LHCN-M2 (cell line): ENCODE measurements at places on chromosomes 2 and 18. TPM values are rescaled to one million over a fixed set of nuclear protein-coding genes. Genes with fewer than 3 reads are reported as not detected.

- DNase-seq = peak; percentile 44
These were observed 18.6 kb upstream of the PEX13 start for GRCh38 chr2:60998628-60999545.

GRCh38 chr2:33186937-33187336 lies 240.2 kb downstream of the LTBP1 start:
- no peak for DNase-seq

- no peak for DNase-seq
These were observed 66.2 kb downstream of the APOB start for GRCh38 chr2:20977520-20978180.

DNA sequence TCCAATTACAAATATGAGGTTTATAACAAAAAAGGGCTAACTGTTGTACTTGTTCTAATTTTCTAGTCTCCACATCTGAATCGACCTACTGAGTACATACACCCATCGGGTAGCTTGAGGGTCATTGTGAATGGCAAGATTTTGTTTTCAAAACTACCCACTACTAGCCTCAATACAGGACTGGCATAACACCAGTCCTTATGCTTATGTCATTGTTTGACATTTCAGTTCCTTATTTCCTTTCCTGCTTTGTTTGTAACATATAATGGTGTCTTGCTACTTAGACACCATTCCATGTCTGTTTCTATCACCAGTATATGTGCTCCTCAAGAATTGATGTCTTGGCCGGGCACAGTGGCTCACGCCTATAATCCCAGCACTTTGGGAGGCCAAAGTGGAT lies 86.0 kb downstream of the EPHA4 start:
- DNase-seq = no peak

Gene ANKRD62
- total RNA-seq = not detected in 2 replicates

Gene CCDC148
- 0.26 and 0.29 TPM in 2 replicates for total RNA-seq

GRCh38 chr2:158290225-158290624 lies 166.3 kb downstream of the CCDC148 start:
- no peak for DNase-seq

Gene ASPRV1
- 0.34 TPM in 1 of 2 replicates, not detected in the other for total RNA-seq

DNA sequence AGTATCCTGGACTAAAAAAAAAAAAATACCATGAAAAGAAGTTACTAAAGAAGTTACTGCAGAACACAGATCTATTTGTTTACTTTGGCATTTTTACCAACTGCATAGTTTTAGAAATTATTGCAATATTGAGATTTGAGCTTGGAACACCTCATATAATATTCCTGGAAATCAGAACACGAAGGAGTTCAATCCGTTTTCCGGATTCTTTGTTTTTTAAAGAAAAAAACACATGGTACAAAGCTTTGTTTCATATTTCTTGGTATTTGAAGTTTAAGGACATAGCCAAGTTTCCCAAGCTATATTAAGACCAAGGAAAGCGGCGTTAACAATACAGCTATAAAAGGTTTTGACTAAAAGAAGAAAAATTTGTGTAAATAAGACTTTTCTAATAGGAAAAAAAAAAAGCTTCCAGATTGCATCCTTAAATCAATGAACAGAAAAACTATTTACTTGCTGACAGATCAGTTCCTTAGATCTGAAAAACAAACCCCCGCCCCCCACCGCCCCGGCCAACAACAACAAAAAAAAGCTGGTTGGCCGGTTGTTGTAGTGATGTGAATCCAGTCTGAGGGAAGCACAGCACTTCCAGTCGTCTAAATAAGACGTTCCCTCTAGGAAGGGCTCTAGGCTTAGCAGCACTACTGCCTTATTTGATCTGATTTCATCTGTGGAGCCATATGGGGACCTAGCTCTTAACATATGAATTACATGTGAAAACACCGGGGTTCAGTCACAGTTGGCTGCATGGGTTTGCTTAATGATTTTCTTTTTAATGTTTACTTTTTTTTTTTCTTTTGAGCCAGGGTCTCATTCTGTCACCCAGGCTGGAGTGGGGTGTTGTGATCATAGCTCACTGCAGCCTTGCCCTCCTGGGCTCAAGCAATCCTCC lies 2.5 kb upstream of the RHOB start:
- peak; percentile 65 for DNase-seq

GRCh38 chr2:51601706-51602105 lies 569.8 kb upstream of the NRXN1 start:
- DNase-seq = no peak

DNA sequence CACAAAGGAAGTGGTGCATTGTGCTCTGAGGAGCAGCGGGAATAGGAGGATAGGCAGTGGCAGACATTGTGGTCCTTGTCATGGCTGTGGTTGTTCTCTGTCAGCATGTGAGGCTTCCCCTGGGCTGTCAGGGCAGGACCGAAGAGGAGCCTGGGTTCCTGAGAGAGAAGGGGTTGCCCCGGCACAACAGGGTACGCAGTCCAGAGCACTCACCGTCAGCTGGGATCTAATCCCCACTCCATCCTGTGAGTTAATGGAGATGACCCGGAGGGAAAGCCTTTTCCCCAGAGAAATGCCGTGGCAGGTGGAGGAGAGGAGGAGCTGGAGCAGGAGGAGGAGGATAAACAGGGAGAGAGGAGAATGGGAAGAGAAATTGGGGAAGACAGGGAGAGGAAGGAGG lies 396.7 kb upstream of the HS6ST1 start:
- DNase-seq = no peak

DNA sequence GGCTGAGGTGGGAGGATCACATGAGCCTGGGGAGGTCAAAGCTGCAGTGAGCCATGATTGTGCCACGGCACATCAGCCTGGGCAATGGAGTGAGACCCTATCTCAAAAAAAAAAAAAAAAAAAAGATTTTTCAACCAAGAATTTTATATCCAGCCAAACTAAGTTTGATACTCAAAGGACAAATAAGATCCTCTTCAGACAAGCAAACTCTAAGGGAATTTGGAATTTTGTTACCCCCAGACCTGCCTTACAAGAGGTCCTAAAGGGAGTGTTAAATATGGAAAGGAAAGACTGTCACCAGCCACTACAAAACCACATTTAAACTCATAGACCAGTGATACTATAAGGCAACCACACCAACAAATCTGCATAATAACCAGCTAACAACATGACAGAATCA lies 67.5 kb downstream of the WDPCP start:
- no peak for DNase-seq

Gene PTPRM
- total RNA-seq = 28.1 TPM in 2 replicates

Gene FAP
- 102 and 115 TPM in 2 replicates for total RNA-seq

DNA sequence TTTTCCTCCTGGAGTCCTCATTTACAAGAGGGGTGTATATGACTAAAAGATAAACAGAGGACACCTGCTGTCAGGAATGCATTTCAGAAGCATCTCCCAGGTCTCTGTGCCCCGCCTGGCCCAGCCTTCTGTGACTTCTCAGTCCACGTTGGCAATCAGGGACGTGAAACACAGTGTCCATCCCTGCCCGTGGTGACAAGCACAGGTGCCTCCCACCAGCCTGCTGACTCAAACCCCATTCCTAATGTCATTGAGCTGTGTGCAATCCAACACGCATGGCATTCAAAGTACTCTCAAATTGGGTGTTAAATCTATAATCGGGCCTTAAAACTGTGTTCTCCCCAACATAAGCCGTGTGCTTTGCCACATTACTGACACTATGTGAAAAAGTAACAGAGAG lies 343.2 kb downstream of the EIPR1 start:
- DNase-seq = no peak

- DNase-seq = no peak
These were observed 90.7 kb upstream of the TFCP2L1 start for GRCh38 chr2:121375621-121376159.

DNA sequence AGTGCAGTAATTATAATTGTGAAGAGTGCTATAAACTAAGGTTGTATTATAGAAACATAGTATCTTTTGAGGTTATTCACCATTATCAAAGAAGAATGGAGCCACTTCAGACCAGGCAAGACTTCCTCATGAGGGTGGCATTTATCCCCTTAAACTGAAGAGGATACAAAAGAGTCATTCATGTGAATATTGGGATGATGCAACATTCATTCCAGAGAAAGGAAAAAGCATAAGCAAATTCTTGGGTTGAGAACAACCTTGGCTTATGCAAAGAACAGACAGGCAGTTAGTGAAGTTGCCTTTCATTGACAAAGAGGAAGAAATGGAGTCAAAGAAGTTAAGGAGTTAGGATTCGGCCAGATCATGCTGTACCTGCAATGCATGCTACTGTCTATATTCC lies 682.5 kb downstream of the MBD2 start:
- DNase-seq = no peak

DNA sequence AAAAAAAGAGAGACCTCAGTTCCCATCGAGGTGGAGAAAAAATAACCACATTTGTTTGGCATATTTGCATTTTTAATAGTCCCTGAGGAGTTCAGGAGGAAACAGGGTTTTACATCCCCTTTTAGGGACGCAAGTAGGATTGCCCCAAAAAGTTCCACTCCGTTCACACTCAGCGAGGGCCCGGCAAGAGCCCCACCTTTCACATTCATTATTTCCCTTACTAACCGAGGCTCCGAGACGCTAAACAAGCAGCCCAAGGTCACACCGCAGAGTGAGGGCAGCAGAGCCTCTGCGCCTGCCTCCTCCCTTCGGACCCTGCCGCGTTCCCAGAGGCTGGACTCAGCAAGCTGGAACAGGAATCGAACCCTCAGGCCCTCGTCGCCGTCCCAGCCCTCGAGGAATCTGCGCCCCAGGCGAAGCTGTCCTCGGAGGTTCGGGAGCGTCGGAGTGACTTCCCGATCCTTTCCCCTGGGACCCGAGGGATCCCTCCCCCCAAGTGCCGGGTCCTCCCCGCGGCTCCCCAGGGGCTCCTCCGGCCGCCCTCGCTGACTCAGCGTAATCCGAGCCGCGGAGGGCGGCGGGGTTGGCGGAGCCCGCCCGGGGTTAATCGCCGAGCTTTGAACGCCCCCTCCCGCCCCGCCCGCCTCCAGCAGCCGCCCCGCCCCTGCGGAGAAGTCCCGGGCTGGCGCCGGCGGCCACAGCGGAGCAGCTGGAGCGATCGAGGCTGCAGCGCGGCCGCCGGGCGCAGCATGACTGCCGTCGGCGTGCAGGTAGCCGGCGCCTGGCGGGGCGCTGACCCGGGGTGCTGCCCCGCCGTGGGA lies at the start of gene TMEM37:
TMEM37 (plus strand) TSS at position 700 of the 821 bp plus-strand sequence; CDS start at position 750, 50 bp downstream.
- peak; percentile 46 for DNase-seq

GRCh38 chr2:201908901-201909300 lies 102.6 kb downstream of the CDK15 start:
- no peak for DNase-seq

Gene ATP5MC3
- total RNA-seq = 176 and 215 TPM in 2 replicates

GRCh38 chr2:37205689-37206341 lies 9.5 kb downstream of the CEBPZOS start:
- no peak for DNase-seq

Gene LRRTM1
- not detected in 2 replicates for total RNA-seq

GRCh38 chr18:24669015-24669414 lies 208.6 kb downstream of the HRH4 start:
- DNase-seq = no peak

GRCh38 chr2:75870651-75871137 lies 160.0 kb upstream of the GCFC2 start:
- no peak for DNase-seq

Gene ZNF512
- 36.0 and 41.6 TPM in 2 replicates for total RNA-seq

- no peak for DNase-seq
These were observed 353.9 kb upstream of the GYPC start for GRCh38 chr2:126302043-126302442.

DNA sequence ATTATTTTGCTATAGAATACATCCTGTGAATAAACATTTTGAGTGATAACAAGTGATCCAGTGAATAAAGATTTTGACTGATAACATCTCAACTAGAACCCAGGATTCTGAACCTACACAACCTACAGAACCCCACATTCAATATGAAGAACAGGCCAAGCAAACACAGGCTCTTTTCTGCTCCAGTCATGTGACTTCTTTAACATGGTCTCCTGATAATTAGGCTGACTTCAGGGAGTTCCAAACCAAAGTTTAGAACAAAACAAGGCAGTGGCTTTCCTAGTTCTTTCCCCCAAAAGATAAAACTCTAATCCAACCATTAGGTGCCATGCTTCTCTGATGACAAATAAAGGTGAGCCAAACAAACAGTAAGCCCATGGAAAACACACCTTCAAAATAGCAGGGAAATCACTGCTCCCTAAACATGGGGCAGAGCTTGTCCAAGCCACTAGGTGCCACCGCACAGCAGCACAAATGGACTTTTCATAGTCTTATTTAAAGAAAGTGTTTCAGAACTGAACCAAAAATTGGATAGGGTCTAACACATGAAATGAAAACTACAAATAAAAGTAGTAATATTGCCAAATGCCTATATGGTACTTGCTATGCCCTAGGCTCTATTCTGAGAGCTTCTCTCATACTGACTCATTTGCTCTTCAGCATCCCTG lies 95.3 kb downstream of the EVA1A start:
- peak; percentile 27 for DNase-seq

GRCh38 chr18:45449418-45450227 lies 165.7 kb upstream of the SLC14A2 start:
- DNase-seq = peak; percentile 28

DNA sequence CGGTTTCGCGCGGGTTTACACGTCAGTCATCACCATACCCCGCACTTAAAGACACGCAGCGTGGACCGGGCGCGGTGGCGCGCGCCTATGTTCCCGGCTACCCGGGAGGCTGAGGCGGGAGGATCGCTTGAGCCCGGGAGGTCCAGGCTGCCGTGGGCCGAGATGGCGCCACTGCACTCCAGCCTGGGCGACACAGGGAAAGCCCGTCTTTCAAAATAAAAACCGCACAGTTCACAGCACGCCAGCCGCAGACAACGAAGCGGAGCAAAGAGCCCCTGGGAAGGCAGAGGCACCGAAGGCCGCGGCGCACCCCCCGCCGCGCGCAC lies 328 bp downstream of the DTYMK start:
- no peak for DNase-seq

DNA sequence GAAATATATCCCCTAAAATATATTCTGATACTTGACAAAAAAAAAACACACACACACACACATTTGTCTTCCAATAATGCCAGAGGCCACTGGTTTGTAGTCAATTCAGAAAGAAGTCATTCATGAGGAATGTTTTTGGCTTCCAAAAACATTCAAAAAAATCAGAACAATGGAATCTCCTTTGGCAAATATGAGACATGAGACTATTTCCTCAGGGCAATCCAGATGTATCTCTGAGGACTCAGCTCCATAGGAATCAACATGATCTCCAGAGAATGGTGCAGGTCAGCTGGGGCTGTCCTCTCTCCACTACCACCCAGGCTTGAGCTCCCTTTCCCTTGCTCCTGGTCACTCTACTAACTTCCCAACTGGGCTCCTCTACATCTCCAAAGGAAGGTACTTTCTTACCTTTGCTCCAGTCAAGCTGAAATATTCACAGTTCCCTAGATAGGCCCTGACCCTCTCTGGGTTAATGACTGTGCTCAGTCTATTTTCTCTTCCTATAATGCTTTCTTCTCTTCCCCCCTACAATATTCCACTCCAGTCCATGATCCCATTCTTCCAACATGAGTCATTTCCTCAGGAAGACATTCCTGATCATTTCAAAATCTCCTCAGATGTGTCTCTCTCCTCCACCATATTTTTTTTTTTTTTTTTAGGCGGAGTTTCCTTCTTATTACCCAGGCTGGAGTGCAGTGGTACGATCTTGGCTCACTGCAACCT lies 145.3 kb downstream of the C1D start:
- DNase-seq = peak; percentile 88

DNA sequence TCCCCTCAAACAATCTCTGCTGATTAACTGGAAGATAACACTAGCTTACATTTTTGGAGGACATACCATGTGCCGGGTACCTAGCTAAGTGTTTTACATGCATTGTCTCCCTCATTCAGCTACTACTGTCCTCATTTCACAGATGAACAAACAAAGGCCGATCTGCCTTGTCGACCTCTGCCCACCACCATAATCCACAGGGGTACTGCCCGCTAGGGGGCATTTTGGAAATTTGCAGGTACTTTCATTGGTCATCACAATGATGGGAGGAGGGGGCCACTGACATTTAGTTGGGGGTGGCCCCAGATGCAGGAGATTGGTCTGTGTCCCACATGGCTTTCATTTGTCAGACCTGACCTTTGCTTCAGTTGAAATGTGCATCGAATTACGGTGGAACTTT lies 3.9 kb upstream of the TMEM163 start:
- no peak for DNase-seq
